ENCODE measurements at places on chromosomes 3 and 15. TPM values are rescaled to one million over a fixed set of nuclear protein-coding genes. Genes with fewer than 3 reads are reported as not detected.
A peak's percentile ranks its signal among the peaks of the same experiment; 100 is the strongest.

DNA sequence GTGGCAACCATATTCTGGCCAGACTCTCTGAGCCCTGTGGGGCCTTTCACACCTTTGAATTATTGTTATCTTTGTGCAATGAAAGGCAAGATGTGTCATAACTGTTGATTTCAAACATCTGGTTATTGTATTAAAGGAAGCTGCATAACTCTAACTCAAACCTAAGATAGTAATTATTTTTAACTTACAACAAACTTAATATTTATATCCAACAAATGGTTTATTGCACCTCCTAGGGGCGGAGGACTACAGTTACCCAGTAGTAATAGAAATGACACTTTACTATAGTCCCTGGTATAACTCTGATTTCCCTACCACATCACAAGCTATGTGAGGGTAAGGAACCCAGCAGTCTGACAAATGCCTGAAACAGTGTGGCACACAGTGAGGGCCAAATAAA, 363.9 kb upstream of the SUCLG2 start:
- DNase-seq = no peak

- no peak for DNase-seq
These were observed 141.3 kb upstream of the ATP2B2 start for GRCh38 chr3:10646531-10647335.

GRCh38 chr3:177471733-177472480, 274.6 kb upstream of the TBL1XR1 start:
- no peak for DNase-seq

The XIRP1 gene
- not detected for total RNA-seq

The RAD18 gene
- total RNA-seq = 22.9 TPM

GRCh38 chr3:38009807-38010591, 19.4 kb downstream of the VILL start:
- no peak for DNase-seq

DNA sequence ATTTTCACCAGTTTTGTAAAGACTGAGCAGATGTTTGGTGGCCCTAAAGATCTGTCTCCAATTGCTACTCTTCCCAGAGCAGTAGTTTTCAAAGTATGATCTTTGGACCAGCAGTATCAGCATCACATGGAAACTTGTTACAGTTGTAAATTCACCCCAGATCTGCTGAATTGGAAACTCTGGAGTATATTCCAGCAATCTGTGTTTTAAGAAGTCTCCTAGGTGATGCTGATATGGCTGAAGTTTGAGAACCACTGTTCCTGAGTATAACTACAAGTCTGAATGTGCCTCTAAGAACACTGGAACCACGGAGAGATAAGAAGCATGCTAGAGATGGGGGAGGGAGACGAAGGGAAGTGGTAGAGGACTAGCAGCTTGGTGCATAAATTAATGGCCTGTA, 45.7 kb downstream of the NUDT16 start:
- no peak for DNase-seq

DNA sequence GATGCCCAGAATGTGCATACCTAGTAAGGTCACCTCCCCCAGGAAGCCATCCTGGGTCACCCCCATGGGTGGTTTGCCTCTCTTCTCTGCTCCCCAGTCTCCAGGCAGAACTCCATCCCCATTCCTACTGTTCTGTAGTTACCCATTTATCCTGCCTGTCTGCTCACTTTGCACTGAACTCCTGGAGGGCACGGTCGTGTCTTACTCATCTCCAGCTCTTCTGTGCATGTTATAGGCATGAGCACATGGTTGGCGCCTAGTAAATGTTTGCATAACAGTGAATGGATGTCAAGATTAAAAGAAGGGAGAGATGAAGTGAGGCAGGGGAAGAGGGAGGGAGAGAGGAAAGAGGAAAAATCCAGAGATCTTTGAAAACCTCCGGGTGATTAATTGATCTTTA, 208.4 kb upstream of the TRIM42 start:
- no peak for DNase-seq

The EPHA3 gene
- 0.32 TPM for total RNA-seq

The C2CD4B gene
- total RNA-seq = 0.96 TPM

The ZMYND10 gene
- 0.74 TPM for total RNA-seq

DNA sequence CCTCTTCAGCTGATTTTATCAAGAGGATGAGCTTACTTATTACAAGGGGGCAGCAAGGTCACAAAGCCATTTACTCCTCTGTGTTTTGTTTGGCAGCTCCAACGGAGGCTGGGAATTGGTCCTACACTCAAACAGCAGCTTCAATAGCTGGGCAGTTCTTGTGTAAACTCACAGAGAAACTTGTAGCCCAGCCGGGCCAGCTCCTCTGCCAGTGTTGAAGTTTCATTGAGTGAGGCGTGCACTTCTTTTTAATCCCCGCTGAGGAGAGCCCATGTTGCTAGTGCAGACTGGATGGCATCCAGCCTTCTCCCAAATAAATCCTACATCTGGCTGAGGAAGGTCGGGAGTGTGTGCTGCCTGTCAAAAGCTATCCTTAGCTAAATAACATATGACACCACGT, 59.5 kb downstream of the BFSP2 start:
- no peak for DNase-seq

The PRR20G gene
- not detected for total RNA-seq

GRCh38 chr15:73273181-73274002, 95.4 kb downstream of the HCN4 start:
- peak; percentile 66 for DNase-seq

The KLHL40 gene
- not detected for total RNA-seq

DNA sequence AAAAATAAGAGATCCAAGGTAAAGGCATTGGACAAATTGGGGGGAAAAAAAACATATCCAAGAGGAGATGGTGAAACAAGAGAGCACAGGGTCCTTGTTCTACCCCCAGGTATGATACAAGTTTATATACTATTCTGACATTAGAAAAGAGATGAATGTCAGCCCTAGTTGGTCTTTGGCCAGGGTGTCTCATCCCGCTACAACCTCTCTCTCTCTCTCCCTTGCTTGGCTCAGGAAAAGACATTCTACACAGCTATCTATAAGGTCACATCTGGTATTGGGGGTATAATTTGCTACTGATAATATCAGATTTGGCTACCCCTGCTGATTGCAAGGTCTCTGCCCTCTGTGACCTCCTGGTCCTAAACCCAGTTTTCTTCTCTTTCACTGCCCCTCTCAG, 117.2 kb downstream of the GOLIM4 start:
- DNase-seq = no peak

DNA sequence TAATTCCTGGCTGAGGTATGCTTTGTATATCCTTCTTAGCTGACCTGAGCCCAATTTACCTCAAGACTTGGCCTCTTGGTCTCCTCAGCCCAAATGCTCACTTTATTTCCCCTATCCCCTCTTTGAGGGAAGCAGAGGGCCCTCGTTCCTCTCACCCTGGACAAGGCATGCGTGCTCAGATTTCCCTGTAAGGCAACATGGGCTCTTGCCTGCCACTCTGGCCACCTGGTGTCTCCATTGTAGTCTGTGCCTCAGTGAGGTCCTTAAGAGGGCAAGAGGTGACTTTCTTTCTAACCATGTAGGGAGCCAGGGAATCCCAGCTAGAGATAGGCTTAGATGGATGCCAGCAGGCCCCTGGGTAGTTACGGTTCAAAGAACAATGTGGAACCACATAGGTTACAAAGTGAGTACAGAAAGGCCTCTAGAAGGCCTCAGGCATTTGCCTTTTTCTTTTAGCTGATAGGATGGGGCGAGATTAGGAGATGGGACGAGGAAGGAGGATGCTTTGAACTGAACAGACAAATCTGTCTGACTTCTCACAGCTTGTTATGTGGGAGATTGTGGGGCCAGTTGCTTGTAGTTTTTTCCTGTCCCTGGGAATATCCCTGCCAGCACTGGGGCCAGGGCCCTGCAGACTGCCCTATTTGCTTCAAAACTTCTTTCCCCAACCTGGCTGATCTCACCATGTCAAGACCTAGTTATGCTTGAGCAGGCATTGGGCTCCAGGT, 1.1 kb upstream of the INTS14 start:
- no peak for DNase-seq

The TPRG1 gene
- total RNA-seq = 0.87 TPM

GRCh38 chr15:45120081-45120972, 6.2 kb downstream of the DUOXA2 start:
- no peak for DNase-seq

DNA sequence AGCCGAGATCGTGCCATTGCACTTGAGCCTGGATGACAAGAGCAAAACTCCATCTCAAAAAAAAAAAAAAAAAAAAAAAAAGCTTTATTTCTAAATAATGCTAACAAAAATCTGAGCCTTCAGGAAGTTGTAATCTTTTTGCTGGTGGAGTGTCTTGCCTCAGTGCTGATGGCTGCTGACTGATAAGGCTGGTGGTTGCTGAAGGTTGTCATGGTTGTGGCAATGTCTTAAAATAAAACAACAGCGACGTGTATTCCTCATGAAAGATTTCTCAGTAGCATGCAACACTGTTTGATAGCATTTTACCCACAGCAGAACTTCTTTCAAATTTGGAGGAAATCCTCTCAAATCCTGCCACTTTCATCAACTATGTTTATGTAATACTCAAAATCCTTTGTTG, 77.4 kb upstream of the PTPRG start:
- no peak for DNase-seq

Measured in WTC11 (cell line).